ENCODE measurements at places on chromosomes 11 and 22. TPM values are rescaled to one million over a fixed set of nuclear protein-coding genes. Genes with fewer than 3 reads are reported as not detected.

DNA sequence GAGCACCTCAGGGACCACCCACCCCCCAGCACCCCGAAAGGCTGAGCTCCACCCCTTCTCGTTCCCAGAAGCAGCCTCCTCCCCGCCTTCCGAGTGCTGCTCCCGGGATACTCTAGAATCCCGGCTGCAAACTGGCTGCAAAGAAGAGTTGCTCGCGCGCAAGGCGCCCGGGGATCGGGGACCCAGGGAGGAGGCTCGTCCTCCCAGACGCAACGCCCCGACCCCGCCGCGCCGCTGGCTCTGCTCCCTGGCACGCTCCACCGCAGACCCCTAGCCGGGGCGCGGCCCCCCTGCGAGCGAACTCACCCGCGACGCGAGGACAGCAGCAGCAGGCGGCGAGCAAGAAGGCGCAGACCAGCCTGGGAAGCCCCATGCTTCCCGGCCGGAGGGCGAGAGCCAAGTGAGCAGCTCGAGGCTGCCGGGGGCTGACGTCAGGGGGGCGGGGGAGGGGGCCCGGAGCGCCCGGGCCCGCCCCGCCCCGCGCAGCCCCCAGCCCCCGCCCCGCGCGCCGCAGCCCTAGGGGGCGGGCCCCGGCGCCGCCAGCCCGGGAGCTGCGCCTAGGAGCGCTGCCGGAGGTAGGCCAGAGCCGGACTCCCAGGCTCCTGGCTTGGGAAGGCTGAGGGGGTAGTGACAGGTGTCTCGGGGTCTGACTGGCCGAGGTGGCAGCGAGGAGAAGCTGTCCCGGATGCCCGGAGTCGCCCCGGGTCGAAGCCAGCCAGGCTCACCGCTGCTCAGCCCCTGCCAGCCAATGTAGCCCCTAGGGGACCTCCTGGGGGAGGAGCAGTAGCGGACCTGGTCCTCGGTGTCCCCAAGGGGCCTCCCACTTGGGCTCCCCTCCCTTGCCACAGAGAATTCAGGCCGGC lies at the start of gene MCAM:
Gene MCAM (minus strand): TSS at position 402 of the 863 bp plus-strand sequence. CDS start 29 bp downstream, at position 373.
- no peak for DNase-seq

GRCh38 chr22:20549232-20549841 lies 41.9 kb downstream of the MED15 start:
- no peak for DNase-seq

DNA sequence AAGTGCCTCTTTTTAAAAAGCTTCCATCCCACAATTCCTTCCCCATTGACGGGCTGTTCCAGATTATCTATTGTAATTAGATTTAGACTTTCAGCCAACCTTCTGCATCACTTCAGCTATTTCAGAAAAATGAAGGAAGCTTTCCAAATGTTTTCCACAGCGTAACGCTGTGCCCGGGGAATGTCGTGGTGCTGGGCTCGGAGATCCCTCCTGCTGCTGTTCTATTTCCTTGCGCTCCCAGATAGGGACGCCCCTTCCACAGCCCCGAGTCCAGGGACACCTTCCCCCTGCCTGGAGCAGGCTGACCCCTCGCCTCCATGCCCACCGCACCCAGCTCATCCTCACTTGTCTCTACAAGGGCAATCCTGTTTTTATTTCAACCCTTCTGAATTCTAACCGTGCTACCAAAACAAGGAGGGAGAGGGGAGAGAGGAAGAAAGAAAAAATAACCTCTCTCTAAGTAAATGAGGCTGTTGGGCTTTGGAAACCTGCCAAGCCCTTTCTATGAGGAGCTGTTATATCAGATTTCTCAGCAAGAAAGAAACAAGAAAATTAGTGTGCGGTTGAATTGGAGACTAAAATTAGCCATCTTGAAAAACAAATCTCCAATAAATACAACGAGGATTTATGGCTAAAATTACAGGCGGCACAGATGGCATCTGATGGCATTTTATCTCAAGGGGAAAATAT lies 366.9 kb downstream of the BRD1 start:
- DNase-seq, result no peak

DCHS1 gene
- 12.6 TPM for total RNA-seq

OR52I2 gene
- total RNA-seq, result not detected

RAB38 gene
- 11.8 TPM for total RNA-seq

NCF4 gene
- total RNA-seq, result 31.6 TPM

RASD2 gene
- total RNA-seq, result 0.19 TPM

GRCh38 chr11:81602508-81602907 lies 1131.2 kb downstream of the FAM181B start:
- no peak for DNase-seq

GRCh38 chr22:48104766-48105165 lies 1342.3 kb downstream of the TBC1D22A start:
- DNase-seq, result no peak

GRCh38 chr22:22111267-22111751 lies 128.7 kb upstream of the TOP3B start:
- no peak for DNase-seq

DNA sequence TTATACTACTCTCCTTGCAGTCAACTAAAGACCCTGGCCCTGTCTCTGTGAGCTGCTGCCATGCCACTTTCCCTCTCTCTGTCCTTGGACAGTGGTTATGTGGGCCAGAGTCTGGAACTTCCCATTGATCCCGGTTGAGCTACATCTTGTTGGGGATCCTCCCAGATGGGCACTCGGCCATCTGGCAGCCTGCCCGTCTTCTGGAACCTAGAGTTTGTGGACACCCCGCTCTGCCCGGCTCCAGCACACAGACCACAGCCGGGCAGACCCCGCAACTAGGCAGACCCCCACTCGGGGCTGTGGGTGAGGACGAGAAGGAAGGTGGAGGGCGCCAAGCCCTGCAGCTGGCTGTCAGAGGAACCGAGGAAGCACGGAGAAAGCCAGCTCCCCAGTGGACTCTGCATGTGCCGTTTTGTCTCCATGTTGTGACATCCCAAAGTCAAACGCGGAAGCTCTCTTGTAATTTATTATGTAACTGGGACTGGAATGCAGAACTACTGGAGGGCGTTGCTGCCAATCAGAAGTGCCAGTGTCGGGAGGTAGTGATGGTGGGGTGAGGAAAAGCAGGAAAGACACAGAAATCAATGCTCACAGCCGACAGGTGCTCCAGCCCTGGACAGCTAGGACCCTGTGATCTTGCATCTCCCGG lies 207.7 kb downstream of the CEP164 start:
- peak; percentile 50 for DNase-seq

GRCh38 chr11:8021920-8022319 lies 34.8 kb downstream of the EIF3F start:
- no peak for DNase-seq

SLCO2B1 gene
- 51.5 TPM for total RNA-seq

SAA4 gene
- 3.2 TPM for total RNA-seq

- peak; percentile 75 for DNase-seq
Measured at GRCh38 chr11:116499396-116500003, 273.3 kb downstream of the BUD13 start.

MMP1 gene
- total RNA-seq, result not detected

DNA sequence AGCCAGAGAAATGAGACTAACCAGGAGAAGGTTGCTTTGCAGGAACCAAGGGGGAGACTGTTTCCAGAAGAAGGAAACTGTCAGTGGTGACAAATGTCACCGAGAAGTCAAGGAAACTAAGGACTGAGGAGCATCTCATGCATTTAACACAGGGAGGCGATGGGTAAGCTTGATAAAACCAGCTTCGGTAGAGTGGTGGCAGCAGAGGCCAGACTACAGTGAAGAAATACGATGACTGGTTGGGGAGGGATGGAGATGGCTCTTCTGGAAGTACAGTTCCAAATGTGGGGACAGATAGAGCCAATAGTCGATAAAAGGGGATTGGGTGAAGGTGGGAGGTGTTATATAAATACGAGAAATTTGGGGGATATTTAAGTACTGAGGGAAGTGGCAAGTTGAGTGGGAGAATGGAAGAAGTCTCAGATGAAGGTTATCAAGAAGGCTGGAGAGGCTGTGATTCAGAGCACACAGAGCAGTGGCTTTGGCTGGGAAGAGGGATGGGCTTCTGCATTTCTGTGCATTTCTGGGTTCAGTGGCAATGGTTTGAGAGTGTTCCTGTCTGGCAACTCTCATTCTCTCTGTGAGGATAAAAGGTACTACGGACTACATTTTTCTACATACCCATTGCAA lies 29.2 kb downstream of the SC5D start:
- DNase-seq, result no peak

GRCh38 chr11:75813124-75813523 lies 1.9 kb upstream of the UVRAG start:
- DNase-seq, result no peak

GRCh38 chr22:43088984-43089717 lies at the start of gene TTLL1:
Gene TTLL1, minus strand, starts transcription at chr22:43089391. Its CDS starts 13,805 bp downstream, at chr22:43075586.
- peak; percentile 65 for DNase-seq

DNA sequence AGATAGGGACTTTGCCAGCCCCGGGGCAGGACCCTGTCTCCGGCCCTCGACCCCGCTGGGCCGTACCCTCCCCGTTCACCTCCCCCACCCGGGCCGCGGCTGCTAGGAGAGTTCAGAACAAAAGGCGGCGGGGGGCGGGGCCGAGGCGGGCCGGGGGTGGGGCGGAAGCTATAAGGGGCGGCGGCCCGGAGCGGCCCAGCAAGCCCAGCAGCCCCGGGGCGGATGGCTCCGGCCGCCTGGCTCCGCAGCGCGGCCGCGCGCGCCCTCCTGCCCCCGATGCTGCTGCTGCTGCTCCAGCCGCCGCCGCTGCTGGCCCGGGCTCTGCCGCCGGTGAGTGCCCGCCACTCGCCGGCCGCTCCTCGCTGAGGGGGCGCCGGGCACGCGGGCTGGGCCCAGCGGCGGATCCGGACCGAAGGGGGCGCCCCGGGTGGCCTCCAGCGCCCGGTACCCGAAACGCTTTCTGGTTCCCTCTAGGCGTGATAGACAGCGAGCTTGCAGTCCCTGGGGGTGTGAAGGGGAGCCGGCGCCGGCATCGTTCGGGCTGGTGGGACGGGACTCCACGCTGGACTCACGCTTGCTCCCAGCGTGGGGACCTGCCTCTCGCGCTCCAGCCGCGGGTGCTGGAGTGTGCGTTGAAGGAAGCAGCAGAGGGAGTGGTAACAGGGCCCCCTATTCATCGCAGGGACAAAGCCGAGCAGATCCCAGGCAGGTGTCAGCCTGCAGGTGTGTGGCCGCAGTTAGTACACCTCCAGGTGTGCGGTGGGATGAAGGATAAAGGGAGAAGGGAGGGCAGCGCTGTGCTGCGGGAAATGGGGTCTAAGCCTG lies at the start of gene MMP11:
Gene MMP11 (plus strand): TSS at position 201 of the 825 bp plus-strand sequence. CDS start 22 bp downstream, at position 223.
- DNase-seq, result no peak

GRCh38 chr11:79466411-79466810 lies 25.6 kb upstream of the TENM4 start:
- no peak for DNase-seq

MYOD1 gene
- total RNA-seq, result not detected

- no peak for DNase-seq
Measured at GRCh38 chr11:60263402-60263801, 17.1 kb upstream of the MS4A4A start.

GRCh38 chr22:29806196-29806595 lies 31.9 kb downstream of the ASCC2 start:
- DNase-seq, result no peak

TRIM49 gene
- not detected for total RNA-seq

SCO2 gene
- total RNA-seq, result 15.0 TPM

DNA sequence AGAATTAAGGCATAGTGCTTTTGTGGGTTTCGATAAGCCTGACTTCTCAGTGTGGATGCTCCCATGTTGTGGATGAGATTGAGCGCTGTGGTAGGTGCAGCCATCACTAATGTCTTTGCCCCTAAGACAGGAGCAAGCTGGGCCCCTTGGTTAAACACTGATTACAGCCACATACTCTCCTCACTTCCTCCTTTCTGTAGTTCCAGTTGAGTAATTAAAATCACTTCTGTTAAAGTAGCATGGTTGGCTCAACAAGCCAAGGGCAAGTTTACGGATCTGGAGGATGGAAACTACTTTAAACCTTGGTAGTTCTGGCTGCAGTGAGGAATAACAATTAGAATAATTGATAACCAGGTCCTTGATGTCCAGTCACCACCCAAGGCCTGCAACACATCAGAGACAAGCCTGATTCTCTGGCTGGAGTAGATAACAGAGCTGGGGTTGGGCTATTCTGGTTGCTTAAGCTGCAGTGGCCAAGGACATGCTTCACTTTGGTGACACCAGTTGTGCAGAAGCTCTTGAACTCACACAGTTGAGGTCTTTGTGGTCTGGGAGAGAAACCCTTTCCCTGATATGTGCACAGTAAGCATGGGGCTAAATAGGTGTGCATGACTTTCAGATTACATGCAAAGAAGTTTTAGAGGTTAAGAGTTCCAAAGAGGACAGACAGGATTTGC lies 81.3 kb downstream of the KIRREL3 start:
- no peak for DNase-seq

DNA sequence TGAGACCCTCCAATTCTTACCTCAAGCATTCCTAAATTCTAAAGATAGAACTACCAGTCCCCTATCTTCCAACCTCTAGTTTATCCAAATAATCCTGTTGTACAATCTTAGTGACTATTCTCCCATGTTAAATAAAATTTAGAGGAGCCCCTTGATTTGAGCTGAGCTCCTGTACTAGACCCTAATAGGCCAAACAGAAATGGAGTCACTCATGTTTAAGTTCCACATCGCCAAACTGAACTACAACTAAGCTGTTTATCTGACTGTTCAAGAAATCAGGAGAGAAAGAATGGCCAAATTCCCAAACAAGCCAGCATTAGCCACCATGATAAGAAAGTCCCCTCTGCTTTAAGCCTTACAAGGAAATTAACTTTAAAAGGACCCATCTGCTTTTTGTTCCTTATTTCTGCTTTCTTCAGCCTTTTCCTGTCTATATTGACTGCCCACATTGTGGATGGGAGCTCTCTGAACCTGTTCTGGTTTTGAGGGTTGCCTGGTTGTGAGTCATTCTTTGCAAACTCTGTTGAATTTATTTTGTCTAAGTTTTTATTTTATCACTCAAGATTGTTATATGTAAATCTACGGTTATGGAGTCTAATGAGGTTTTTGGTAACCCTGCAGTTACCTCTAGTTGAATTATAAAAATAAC lies 90.4 kb downstream of the TTC28 start:
- DNase-seq, result no peak

DNA sequence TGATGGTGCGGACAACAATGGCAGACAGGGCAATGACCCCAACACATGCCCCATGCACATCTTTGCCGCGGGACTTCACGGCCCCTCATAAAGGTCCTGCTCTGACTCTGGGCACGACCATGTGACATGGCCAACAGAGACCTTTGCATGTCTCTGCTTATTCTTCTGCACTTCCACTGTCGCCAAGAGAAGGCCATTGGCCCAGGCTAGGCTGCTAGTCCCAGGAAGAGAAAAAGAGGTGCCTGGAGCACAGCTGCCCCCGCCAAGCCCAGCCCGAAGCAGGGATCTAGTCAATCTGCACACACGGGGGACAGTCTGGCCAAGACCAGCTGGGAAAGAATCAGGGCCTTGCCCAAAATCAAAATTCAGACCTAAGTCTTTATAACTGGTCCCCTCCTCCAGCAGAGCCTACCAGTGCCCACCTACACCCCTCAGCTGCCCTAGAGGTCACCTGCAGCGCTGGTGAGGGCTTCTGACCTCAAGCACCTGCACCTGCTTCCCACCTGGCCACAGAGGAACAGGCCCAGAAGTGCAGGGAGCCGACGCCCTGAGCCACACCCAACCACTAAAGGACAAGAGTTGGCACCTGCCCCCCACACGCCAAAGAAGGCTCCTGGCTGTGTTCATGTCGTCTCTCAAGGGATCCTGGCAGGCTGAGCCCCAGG lies 8.1 kb downstream of the SULT4A1 start:
- DNase-seq, result no peak

All from omental fat pad (tissue), 4 donors.